ENCODE measurements at places on chromosomes 7 and 10.

- DNase-seq, result no peak
These were observed 69.1 kb upstream of the MXI1 start for GRCh38 chr10:110138197-110138812.

- DNase-seq, result no peak
These were observed 44.7 kb downstream of the MYO3A start for GRCh38 chr10:25978771-25979170.

- no peak for DNase-seq
These were observed 66.7 kb upstream of the LEP start for GRCh38 chr7:128174386-128174785.

DNA sequence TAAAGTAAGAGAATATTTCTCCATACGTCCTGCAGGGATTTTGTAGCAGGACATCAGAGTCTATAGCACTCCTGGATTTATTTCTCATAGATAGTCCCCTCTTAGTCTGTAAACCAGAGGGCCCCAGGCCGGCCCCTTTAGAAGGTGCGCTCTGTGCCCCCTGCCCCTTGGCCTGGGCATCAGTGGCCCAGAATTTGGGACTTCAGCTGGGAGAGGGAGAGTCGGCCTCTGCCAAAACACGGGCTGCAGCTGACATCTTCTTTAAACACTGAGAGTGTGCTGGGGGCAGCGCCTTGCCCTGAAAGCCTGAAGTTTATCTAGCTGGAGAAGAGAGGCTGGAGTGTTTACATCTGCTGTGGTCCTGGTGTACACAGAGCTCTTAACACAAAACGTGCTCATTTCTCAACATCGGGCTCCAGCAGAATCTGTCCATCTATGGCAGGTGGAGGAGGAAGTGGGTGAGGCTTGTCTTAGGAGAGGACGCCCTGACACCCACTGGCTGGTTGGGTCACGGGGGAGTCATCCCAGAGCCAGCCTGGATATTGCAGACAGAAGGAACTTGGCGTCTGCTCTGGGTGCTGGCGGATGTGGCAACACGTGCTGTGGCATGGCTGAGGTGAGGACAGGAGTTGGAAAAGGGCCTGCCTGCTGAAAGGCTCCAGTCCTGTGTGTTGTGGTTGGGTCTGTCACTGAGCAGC lies 5.0 kb upstream of the TACR2 start:
- DNase-seq, result peak; percentile 9

GRCh38 chr10:14774797-14775196 lies at the start of gene FAM107B:
Gene FAM107B, minus strand, starts transcription at chr10:14774897. Its CDS starts 234 bp downstream, at chr10:14774663.
- DNase-seq, result no peak

DNA sequence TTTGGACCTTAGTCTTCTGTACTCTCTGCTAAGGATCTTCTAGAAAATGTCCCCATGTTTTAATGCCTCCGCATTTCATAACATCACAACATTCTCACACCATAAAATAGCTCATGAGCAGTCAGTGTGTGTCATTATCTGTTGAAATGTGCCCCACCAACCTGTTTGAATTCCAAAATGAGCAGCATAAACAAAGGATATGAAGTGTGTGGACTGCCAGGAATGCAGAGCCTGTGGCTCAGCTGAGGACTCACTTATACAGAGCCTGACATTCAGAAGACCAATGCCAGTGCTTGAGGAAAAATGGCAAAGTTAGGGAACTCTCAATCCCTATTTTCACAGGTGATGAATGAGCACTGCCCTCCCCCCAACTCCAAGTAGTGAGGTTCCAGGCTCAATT lies 621.4 kb downstream of the POM121L12 start:
- peak; percentile 64 for DNase-seq

GRCh38 chr7:12094365-12094921 lies 116.7 kb upstream of the TMEM106B start:
- no peak for DNase-seq

- DNase-seq, result no peak
These were observed 33.0 kb downstream of the JAKMIP3 start for GRCh38 chr10:132098539-132099388.

GRCh38 chr10:117217196-117217761 lies 20.0 kb downstream of the KCNK18 start:
- DNase-seq, result no peak

DNA sequence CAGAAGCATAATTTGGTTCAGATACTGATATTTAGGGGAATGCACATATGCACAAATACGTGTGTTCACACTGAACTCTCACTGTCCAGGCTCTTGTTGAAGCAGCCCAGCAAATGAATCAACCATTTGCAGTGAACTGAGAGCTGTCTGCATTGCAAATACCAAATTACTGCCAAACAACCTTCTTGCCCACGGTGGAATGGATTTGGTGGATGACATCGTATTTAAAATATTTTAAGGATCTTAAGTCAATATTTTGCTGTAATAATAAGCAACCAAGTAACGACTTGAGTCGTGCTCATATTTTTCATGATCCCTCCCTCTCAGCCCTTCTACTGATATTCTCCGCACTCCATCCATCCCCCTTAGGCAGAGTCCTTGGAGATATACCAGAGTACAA lies 107.9 kb upstream of the FEZF1 start:
- no peak for DNase-seq

- DNase-seq, result peak; percentile 82
These were observed 509.0 kb upstream of the PODXL start for GRCh38 chr7:132065193-132065988.

- no peak for DNase-seq
These were observed 869 bp upstream of the TBX20 start for GRCh38 chr7:35254496-35255442.

DNA sequence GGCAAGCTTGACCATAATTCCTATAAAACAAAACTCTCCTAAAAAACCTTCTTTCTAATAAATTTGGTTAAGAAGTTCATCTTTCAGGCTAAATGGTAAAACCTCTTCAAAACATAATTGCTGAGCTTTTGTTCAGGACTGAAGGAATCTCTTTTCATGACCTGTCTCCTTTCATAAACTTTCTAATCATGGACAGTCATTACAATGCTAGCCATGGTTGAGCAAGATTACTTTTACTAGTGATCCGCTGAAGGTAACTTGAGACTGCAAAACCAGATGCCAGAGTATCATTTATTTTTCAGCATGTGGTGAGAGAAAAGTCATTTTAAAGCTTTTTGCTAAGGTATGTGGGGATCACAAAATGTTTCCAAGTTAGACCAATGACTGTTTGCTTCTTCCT lies 186.4 kb upstream of the RHOBTB1 start:
- no peak for DNase-seq

GRCh38 chr7:95509199-95509598 lies 23.5 kb downstream of the ASB4 start:
- no peak for DNase-seq

DNA sequence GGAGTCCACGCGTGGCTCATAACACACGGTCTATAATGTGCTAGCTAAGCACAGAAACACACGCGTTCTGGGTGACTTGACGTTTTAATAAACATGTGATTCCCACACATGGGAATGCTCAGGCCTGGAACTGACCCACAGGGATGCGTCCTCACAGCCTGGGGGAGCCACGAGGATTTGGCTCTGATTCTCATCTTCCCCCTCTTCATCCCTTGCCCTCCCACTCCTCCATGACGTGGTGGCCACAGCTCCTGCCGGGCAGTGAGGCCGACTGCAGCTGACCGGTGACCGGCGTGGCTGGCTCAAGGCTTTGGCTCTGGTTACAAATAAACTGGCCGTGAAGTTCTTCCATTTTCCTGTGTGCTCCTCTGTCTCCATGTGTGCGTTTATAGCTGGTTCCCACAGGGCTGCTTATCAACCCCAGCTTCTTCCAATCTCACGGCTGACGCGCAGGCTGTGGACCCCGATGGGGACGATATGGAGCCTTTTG lies 40.9 kb upstream of the KLF6 start:
- no peak for DNase-seq

DNA sequence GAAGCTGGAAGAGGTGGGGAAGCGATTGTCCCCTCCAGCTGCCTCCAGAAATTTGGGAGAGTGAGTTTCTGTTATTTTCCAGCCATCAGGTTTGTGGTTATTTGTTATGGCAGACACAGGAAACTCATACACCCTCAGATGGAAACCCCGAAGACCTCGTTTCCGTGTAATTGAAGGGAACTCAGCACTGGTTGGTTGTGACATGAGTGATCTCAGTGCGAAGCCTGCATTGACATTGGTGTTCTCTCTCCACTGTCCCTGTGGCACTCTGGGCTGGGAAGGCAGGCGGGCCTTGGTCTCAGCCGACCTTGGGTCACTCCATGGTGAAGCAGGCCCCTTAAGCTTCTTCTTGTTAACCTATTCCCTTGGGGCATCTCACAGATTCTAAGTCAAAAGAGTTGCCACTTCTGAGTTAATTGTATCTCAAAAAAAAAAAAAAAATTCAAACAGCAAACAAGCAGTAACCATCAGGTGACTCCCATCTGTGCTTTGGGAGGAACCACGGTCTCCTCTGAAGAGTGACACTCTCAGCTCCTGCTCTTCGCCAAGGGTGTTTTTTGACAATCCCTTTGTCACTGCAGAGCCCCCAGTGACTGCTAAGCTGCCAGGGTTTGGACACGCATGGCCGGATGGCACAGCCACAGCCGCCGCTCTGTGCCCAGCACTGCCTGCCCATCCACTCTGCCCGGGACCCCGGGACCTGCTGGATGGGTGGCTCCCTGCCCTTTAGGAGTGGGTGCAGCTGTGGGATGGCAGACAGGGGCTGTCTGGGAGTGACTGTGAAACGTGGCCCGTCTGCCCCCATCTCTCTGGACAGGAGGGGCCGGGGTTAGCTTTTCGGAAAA lies 233.6 kb downstream of the PRPF18 start:
- DNase-seq, result no peak

DNA sequence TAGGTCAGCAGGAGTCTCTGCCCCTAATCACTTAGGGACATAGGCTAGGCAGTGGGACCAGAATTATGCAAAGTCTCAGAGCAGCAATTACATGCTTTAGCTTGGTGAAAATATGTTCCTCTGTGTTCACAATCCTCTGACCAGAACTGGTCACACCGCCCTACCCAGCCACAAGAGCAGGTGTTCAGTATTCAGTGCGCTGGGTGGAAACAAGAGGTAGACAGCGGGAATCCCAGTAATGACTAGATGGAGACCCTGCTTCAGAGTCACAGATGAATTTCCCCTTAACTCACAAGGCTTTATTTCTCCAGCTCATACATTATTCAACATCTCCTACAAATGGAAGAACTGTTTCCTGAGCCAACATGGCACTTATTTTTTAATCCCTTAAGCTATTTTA lies 763.7 kb upstream of the POM121L12 start:
- DNase-seq, result no peak

DNA sequence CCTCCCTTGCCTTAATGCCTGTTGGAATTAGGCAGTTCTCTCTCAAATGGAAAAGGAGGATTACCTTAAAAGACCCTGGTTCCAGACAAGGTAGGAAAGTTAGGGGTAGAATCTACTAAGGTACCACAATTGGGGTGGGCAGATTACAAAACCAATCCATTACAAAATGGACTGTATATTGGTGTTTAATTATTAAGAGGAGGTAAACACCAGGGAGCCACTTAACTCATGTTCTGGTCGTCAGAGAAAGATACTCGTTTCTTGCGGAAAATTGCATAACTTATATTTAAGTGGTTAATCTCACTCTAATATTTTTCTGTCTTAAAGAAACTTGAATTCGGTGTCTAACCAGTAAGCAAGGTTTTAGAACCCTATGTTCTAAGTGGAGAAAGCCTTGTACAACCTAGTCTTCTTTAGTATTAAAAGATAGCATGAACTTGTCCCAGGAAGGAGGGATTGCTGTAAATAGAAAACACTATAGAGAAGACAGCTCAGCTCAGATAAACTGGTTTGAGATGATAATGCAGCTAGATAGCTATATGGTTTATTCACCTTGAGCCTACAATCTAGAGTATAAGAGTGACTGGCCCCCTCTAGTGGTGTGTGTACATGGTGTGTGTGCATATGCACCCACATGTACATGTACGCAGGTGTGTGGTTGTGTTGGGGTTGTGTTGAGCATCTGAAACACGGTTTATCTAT lies 58.0 kb upstream of the STRIP2 start:
- DNase-seq, result peak; percentile 15

GRCh38 chr7:26681819-26682418 lies 182.5 kb downstream of the SKAP2 start:
- no peak for DNase-seq

DNA sequence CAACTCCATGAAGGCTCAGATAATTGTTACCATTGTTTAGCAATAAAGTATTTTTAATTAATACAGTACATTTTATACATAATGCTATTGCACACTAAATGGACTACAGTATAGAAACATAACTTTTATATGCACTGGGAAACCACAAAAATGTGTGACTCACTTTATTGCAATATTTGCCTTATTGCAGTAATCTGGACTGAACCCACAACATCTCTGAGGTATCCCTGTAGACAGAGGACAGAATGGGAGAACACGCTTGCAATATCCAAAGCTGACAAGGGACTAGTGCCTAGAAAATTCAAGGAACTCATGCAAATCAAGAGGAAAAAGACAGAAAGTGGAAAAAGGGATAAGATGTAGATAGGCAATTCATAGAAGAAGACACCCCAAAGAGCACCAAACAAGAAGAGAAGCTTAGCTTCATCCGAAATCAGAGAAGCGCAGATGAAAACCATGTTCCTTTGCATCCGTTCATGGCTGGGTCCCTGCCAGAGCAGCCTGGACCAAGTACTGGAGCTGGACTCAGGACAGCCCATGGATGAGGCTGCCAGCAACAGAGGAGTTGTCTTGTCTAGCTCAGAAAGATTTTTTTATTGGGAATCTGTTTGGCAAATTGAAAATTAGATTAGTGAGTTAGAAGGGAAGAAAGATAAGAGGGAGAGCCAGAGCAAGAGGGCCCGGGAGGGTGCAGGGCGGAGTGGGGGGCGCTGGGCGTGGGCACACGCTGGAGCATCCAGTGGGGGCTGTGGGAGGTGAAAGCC lies 16.0 kb upstream of the GALNTL5 start:
- DNase-seq, result peak; percentile 8

DNA sequence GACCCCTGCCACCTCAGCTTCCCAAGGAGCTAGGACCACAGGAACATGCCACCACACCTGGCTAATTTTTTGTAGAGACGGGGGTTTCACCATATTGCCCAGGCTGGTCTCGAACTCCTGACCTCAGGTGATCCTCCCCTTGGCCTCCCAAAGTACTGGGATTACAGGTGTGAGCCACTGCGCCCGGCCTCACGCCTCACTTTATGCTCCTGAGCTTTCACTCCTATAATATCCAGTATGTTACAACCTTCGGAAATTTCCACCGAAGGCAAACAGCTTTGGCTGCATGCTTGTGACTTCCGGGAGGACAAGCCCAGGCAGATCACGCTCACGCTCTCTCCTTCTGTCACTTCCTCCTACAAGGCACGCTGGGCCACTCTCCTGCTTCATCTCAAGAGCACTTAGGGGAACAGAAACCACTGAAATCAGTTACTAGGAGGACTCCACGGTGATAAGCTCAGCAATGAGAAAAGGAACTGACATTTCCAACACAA lies 4.4 kb upstream of the MAD1L1 start:
- no peak for DNase-seq

DNA sequence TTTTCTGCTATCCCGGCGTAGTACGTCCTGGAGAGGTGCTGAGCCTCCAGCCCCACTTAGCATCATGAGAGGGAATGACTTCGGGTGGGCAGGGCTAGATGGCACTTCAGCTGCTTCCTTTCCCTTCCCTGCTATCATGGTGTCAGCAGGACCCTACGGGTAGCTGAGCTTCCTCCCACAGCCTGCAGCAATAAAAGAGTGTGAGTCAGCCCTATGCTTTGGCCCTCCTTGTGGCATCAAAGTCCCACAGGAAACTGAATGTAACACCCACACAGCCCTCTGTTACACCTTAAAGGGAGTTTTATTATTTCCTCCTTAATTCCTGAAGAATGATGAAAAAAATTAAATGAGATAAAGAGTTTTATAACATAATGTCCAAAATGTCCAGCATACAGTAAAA lies 458.1 kb downstream of the RPS24 start:
- no peak for DNase-seq

- no peak for DNase-seq
These were observed 206.5 kb upstream of the PRKCQ start for GRCh38 chr10:6786579-6787031.

- DNase-seq, result no peak
These were observed 22.3 kb downstream of the SMURF1 start for GRCh38 chr7:99121496-99122021.

Measured in PC-9 (cell line).